ENCODE measurements at places on chromosomes 3 and 15. TPM values are rescaled to one million over a fixed set of nuclear protein-coding genes. Genes with fewer than 3 reads are reported as not detected.

FBXO40 gene
- not detected for polyA plus RNA-seq

SCAPER gene
- 3.9 TPM for polyA plus RNA-seq

RBPMS2 gene
- polyA plus RNA-seq, result 2.0 TPM

RARB gene
- 1.5 TPM for polyA plus RNA-seq

ADAMTS7 gene
- polyA plus RNA-seq, result 3.3 TPM

GRCh38 chr3:89238846-89239245 lies 131.4 kb downstream of the EPHA3 start:
- H3K27ac ChIP-seq, result no peak overlapping the region
- H3K4me3 ChIP-seq, result no peak overlapping the region
- DNase-seq, result peak; percentile 57
- no peaks in the 10 kb centered on the region for H3K27me3 ChIP-seq
- no peaks in the 10 kb centered on the region for H3K36me3 ChIP-seq

GRCh38 chr15:101120987-101121386 lies 130.9 kb downstream of the CHSY1 start:
- DNase-seq, result no peak
- no peaks in the 10 kb centered on the region for H3K27me3 ChIP-seq
- no peaks in the 10 kb centered on the region for H3K4me1 ChIP-seq
- no peak overlapping the region for H3K27ac ChIP-seq
- no peaks in the 10 kb centered on the region for H3K36me3 ChIP-seq
- H3K4me3 ChIP-seq, result no peak overlapping the region

- no peak overlapping the region for H3K27ac ChIP-seq
- no peak for DNase-seq
- H3K27me3 ChIP-seq, result no peaks in the 10 kb centered on the region
These were observed 594.4 kb downstream of the FOXP1 start for GRCh38 chr3:70989174-70989573.

DNA sequence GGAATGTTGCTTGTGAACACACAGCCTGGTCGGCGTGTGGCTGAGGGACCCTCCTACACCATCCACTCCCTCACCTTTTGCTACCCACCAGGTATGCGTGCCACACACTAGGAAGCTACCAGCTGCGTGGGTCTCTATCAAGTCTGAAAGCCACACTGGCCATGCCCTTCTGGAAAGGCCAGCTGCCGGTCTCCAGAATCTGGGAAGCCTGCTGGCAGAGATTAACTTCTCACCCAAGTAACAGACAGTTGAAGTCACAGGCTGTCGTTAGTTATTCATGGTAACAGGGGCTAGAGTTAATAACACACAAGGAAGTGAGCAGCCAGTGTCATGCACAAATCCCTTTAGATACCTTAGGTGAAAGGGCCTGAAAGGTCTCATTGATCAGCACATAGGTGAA lies 48.1 kb downstream of the SUSD5 start:
- no peak for DNase-seq
- H3K27me3 ChIP-seq, result no peaks in the 10 kb centered on the region
- no peaks in the 10 kb centered on the region for H3K4me1 ChIP-seq
- H3K4me3 ChIP-seq, result no peak overlapping the region

- peaks cover 3% of the 10 kb centered on the region for H3K4me1 ChIP-seq
- no peaks in the 10 kb centered on the region for H3K27me3 ChIP-seq
- no peak overlapping the region for H3K27ac ChIP-seq
- no peak for DNase-seq
- H3K4me3 ChIP-seq, result no peak overlapping the region
These were observed 71.0 kb downstream of the CRYGS start for GRCh38 chr3:186473166-186473565.

- no peak overlapping the region for H3K4me3 ChIP-seq
- H3K27me3 ChIP-seq, result no peaks in the 10 kb centered on the region
- no peaks in the 10 kb centered on the region for H3K4me1 ChIP-seq
- DNase-seq, result peak; percentile 96
These were observed 110.3 kb upstream of the MITF start for GRCh38 chr3:69628951-69629350.

DNA sequence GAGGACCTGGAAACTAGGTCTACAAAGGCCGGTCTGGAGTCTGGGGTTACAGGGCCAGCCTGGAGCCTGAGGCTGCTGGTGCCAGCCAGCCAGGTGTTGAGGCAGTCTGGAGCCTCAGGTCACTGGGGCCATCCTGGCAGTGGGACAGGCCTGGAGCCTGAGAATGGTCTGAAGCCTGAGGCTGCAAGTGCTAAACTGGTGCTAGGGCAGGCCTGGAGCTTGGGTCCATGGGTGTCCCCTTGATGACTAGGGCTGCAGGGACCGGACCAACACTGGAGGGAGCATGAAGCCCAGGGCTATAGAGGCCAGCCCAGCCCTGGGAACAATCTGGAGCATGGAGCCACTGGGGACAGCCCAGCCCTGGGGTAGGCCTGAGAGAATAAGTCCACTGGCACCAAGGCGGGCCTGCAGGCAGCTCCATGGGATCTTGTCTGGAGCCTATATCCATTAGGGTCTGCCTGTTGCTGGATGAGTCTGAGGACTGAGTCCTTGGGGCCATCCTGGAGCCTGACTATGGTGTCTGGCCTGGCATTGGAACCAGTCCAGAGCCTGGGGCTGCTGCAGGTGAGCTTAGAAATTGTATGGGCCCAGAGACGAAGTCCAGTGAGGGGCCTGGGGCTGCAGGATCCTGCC lies 101.9 kb downstream of the GLDN start:
- H3K36me3 ChIP-seq, result peaks cover 7% of the 10 kb centered on the region
- H3K4me3 ChIP-seq, result no peak overlapping the region
- H3K27me3 ChIP-seq, result no peaks in the 10 kb centered on the region
- no peak overlapping the region for H3K27ac ChIP-seq

DNA sequence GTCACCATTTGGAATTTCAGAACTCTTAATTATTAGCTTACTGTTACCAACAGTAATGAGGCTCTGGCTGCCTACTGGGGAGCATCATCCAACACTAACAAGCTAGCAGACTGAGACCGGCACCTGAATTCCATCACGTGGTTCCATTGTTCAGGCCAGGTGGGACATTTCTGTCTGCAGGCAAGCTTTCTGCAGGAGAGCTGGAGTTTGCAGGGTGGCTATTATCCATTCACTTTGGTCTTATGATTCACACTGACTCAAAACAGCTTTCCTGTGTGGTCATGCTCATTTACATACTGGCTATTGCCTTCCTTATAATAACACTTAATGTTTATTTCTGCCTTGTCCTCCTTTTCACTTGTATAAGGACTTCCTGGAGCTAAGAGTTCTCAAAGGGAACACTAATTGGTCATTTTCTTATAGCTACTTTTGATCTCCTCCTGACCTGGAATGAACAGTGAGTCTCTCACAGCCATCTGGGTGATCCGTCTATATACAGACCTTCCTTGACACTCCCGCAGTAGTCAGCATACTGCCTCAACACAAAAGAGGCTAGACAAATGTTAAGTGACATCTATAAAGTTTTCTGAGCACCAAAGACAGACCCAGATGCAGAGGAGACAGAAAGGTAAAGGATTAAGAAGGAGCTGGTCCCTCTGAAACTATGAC lies 695.4 kb downstream of the FHIT start:
- H3K4me3 ChIP-seq, result no peak overlapping the region
- no peaks in the 10 kb centered on the region for H3K4me1 ChIP-seq
- H3K27ac ChIP-seq, result no peak overlapping the region
- DNase-seq, result no peak

DNA sequence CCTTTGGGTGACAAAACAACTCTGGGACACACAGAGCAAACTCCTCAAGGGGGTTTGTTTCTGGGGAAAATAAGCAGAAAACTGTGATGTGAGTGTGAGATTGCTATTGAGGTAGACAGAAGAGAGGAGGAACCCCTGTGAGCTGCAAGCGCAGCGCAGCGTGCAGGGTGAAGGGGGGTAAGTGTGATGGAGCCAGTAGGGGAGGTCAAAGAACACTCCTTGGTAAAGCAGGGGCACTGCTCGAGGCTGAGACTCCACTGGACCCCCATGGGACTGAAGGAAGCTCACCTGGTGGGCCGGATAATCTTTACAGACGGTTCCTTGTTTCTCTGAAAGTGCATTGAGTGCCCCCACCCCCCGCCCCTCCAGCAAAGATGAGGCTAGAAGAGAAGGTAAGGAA lies 7.5 kb downstream of the INAFM2 start:
- H3K27ac ChIP-seq, result peak overlapping the region; percentile 76

GRCh38 chr15:70704166-70704565 lies 59.2 kb downstream of the UACA start:
- peaks cover 43% of the 10 kb centered on the region for H3K4me1 ChIP-seq
- DNase-seq, result no peak
- H3K27ac ChIP-seq, result no peak overlapping the region
- no peaks in the 10 kb centered on the region for H3K36me3 ChIP-seq
- H3K4me3 ChIP-seq, result no peak overlapping the region

DNA sequence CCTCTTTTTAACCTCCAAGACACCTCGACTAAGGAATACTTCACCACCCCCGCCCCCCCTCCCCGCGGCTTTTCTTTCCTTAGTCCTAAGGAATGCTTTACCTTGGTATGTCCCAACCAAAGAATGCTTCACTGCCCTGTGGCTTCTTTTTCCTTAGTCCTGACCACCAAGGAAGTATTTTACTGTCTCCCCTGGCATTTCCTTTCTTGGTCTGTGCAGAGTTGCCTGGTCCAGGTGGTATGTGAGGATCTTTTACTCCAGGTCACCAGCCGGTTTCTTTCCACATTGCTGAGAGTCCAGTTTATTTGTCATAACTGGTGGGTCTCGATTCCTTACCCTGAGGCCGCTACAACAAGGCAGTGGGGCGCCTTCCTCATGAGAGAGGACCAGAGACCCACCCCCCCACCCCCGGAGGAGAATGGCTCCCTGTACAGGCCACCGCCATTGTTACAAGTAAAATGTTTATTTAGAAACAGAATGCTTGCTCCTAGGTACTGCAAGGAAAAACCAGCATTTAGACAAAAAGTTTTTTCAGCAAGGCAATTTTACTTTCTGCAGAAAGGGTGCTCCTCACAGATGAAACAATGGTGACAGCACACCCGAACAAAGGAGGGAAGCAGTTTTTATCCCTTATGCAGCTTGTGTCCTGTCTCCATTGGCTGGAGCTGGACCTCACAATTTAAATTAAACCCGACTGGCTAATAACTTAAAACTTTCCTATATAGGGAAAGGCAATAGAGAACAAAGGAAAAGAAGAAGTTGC lies 23.1 kb upstream of the MTHFS start:
- no peak overlapping the region for H3K27ac ChIP-seq
- H3K27me3 ChIP-seq, result no peaks in the 10 kb centered on the region
- no peak for DNase-seq
- H3K36me3 ChIP-seq, result no peaks in the 10 kb centered on the region
- H3K4me3 ChIP-seq, result no peak overlapping the region

GRCh38 chr15:54094661-54095060 lies 116.4 kb downstream of the UNC13C start:
- H3K27ac ChIP-seq, result no peak overlapping the region
- DNase-seq, result no peak
- H3K4me1 ChIP-seq, result no peaks in the 10 kb centered on the region
- no peak overlapping the region for H3K4me3 ChIP-seq

- no peak overlapping the region for H3K27ac ChIP-seq
- no peaks in the 10 kb centered on the region for H3K36me3 ChIP-seq
- no peak for DNase-seq
- no peak overlapping the region for H3K4me3 ChIP-seq
These were observed 31.8 kb upstream of the MYZAP start for GRCh38 chr15:57559875-57560274.

- H3K4me3 ChIP-seq, result no peak overlapping the region
- no peaks in the 10 kb centered on the region for H3K36me3 ChIP-seq
- H3K27ac ChIP-seq, result peak overlapping the region; percentile 49
- no peaks in the 10 kb centered on the region for H3K27me3 ChIP-seq
- H3K4me1 ChIP-seq, result no peaks in the 10 kb centered on the region
These were observed 41.1 kb upstream of the MRPS22 start for GRCh38 chr3:139302801-139303113.

DNA sequence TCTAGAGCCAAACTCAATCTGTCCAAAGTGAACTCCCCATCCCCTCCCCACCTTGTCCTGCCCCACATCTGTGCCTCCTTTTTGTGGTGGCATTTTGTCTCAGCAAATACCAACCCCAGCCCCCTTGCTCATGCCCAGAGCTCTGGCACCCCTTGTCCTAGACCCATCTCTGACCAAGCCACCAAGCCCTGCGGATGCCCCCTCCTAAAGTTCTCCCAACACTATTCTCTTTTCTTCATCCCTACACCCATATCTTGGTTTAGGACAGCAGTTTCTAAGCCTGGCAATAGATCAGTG lies 17.7 kb downstream of the ACAA1 start:
- H3K27ac ChIP-seq, result no peak overlapping the region
- no peaks in the 10 kb centered on the region for H3K4me1 ChIP-seq
- DNase-seq, result no peak
- H3K36me3 ChIP-seq, result peaks cover 36% of the 10 kb centered on the region

DNA sequence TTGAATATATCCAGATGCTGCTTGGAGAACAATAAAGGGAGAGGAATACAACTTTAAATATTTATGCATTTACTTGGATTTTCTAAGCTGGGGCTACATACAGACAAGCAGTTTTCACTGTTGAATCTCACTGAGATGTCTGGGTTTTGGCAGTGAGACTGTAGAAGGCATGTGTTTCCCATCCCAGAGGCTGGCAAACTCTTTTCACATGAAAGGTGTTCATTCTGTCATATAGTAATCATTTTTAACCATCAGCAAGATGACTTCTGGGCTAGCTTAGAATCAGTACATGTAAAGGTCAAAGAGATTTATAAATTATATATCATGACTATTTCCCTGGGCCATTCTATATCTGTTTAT lies 218.7 kb upstream of the SGO1 start:
- H3K27me3 ChIP-seq, result no peaks in the 10 kb centered on the region
- H3K4me1 ChIP-seq, result no peaks in the 10 kb centered on the region
- H3K27ac ChIP-seq, result no peak overlapping the region
- no peak for DNase-seq
- no peaks in the 10 kb centered on the region for H3K36me3 ChIP-seq
- no peak overlapping the region for H3K4me3 ChIP-seq

GRCh38 chr3:167228135-167228534 lies 152.0 kb downstream of the ZBBX start:
- no peaks in the 10 kb centered on the region for H3K27me3 ChIP-seq
- no peak for DNase-seq
- H3K36me3 ChIP-seq, result no peaks in the 10 kb centered on the region
- no peak overlapping the region for H3K27ac ChIP-seq
- no peaks in the 10 kb centered on the region for H3K4me1 ChIP-seq
- no peak overlapping the region for H3K4me3 ChIP-seq

- H3K4me3 ChIP-seq, result peak overlapping the region; percentile 51
- peaks cover 7% of the 10 kb centered on the region for H3K4me1 ChIP-seq
- H3K36me3 ChIP-seq, result no peaks in the 10 kb centered on the region
- no peak for DNase-seq
- H3K27me3 ChIP-seq, result no peaks in the 10 kb centered on the region
These were observed 14.3 kb upstream of the CCNL1 start for GRCh38 chr3:157174290-157174648.

GRCh38 chr15:44144184-44144583 lies 50.9 kb downstream of the FRMD5 start:
- no peak for DNase-seq
- no peak overlapping the region for H3K27ac ChIP-seq
- no peaks in the 10 kb centered on the region for H3K4me1 ChIP-seq
- no peak overlapping the region for H3K4me3 ChIP-seq
- H3K36me3 ChIP-seq, result no peaks in the 10 kb centered on the region
- no peaks in the 10 kb centered on the region for H3K27me3 ChIP-seq

- H3K4me3 ChIP-seq, result no peak overlapping the region
- H3K36me3 ChIP-seq, result no peaks in the 10 kb centered on the region
- peak; percentile 20 for DNase-seq
- H3K27ac ChIP-seq, result no peak overlapping the region
- H3K27me3 ChIP-seq, result no peaks in the 10 kb centered on the region
These were observed 118.8 kb upstream of the DAZL start for GRCh38 chr3:16723978-16724377.

GRCh38 chr15:34161329-34161963 lies 48.5 kb downstream of the KATNBL1 start:
- no peaks in the 10 kb centered on the region for H3K4me1 ChIP-seq
- H3K36me3 ChIP-seq, result peaks cover 14% of the 10 kb centered on the region
- no peak for DNase-seq
- no peak overlapping the region for H3K27ac ChIP-seq
- no peaks in the 10 kb centered on the region for H3K27me3 ChIP-seq

All from lung (tissue), 17 donors.